ENCODE measurements at places on chromosomes 3 and 15.

DNA sequence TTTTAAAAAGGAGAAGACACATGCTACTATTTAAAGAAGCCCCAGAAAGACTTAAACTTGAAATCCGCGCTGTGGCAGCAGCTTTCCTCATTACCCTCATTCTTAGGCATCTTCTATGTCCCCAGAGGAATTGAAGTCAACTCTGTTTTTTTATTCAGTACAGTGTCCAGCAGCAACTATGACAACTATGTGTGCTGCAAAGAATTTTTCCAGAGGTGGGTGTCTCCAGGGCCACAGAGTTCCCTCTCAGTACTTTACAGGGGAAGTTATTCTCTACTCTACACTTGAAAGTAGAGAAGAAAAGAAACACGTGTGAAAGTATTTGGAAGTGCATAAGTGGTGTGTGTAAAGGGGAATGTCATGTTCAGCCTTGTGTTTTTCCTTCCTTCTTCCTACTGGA lies 32.0 kb downstream of the GATM start:
- no peak overlapping the region for H3K27ac ChIP-seq
- H3K36me3 ChIP-seq = no peaks in the 10 kb centered on the region
- H3K4me3 ChIP-seq = no peak overlapping the region

DNA sequence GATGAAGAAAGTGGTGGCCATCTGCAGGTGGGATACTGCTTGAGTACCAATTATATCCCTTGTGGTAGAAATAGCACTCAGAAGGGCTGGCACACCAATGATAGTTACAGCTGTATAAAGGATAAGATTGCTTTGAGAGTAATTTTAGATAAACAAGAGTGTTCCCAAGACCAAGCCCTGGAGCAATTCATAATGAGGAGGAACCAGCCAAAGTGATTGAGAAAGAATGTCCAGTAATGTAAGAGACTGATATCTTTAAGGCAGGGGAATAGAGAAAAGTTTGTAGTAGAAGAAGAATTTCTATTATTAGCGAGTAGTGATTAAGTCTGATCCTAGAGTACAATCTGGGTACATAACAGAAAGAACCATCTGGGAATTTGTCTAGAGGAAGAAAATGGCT lies 945.1 kb downstream of the OTOL1 start:
- no peak for DNase-seq
- H3K4me1 ChIP-seq = no peaks in the 10 kb centered on the region
- H3K27me3 ChIP-seq = no peaks in the 10 kb centered on the region

GRCh38 chr3:102614585-102614984 lies 179.8 kb downstream of the ZPLD1 start:
- no peak overlapping the region for H3K4me3 ChIP-seq
- H3K27ac ChIP-seq = no peak overlapping the region
- H3K36me3 ChIP-seq = no peaks in the 10 kb centered on the region
- no peaks in the 10 kb centered on the region for H3K4me1 ChIP-seq

DNA sequence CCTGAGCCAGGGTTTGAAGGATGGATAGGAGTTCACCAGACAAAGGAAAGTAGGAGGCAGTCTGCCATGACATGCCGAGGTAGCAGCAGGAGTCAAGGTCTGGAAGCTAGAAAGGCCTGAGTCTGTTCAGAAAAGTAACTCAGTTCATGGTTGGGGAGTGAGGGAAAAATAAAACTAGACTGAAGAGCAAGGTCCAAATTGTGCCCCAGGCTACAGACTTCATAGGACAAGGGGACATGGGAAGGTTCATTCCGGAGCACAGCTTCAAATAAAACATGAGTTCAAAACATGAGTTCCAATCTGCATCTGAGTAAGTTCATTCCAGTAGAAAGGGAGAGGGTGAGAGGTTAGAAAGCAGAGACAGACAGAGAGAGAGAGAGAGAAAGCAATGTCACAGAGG lies 39.7 kb downstream of the BFSP2 start:
- no peaks in the 10 kb centered on the region for H3K4me1 ChIP-seq
- H3K27me3 ChIP-seq = no peaks in the 10 kb centered on the region
- no peak for DNase-seq
- no peak overlapping the region for H3K4me3 ChIP-seq
- H3K36me3 ChIP-seq = no peaks in the 10 kb centered on the region
- no peak overlapping the region for H3K27ac ChIP-seq

DNA sequence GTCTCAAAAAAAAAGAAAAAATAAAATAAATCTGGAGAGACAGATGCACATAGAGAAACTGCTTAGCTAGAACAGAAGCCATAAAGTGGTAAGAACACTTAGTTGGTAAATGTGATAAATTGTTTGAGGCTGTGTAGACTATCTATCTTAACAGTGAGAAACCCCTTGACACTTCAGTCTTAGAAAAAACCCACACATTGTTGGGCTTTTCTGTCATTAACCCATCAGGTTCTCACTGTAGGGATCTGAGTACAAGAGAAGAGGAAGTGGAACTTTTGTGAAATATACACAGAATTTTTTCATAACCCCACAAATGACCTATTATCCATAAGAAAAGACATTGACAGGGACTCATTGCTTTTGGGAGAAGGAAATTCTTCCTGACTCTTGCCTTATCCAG lies 24.4 kb downstream of the TP63 start:
- no peaks in the 10 kb centered on the region for H3K36me3 ChIP-seq
- no peak overlapping the region for H3K4me3 ChIP-seq
- no peaks in the 10 kb centered on the region for H3K4me1 ChIP-seq
- H3K27ac ChIP-seq = no peak overlapping the region
- no peaks in the 10 kb centered on the region for H3K27me3 ChIP-seq

DNA sequence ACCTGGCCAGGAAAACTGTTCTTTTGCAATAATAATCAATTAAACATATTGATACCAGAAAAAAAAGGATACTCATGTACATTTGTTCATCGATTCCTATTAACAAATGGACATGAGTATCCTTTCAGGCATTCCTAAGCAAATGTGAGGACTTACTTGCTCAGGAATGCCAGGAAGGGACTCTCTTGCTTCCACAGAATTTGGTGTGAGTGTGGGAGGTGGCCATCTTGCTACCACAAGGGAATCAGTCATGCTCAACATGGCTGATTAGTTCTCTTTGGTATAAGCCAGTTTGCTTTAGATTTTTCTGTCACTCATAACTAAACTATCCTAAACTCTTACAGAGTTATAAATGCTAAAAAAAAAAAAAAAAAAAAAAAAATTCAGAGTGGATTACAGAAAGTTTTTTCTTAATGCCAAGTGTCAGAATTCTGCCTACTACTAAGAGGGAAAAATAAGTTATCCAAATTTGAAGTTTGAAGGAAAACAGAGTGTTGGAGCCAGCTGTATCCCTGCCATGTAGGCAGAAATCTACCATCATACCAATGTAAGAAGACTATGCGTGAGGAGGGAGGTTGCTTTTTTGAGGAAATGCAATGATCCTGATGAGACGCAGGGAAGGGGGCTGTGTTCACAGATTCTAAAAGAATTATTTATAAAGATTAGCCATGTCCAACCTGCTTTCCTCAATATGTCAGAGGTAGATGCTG lies 98.7 kb downstream of the PLD1 start:
- no peak for DNase-seq
- no peaks in the 10 kb centered on the region for H3K36me3 ChIP-seq
- no peak overlapping the region for H3K27ac ChIP-seq
- H3K4me3 ChIP-seq = no peak overlapping the region
- no peaks in the 10 kb centered on the region for H3K4me1 ChIP-seq

DNA sequence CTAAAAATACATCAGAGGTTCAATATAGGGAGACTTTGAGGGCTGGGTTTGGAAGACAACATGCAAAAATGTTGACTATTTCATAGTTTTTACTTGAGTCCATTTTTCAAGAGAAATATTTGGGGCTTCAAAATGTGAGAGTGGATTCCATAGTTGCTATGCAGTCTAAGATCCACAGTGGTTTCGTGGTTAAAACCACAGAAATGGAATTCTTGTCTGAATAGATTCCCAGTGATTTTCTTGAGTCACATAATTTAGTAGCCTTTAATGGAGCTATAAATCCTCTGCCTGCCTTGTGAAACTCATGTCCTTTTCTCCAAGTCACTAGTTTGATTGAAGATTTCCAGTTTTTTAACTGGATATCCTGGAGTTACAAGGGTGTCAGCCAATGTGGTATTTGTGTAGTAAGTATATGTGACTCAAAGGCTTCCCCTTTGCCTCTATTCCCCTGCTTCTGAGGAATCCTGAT lies 94.7 kb upstream of the RBMS3 start:
- DNase-seq = no peak
- H3K4me3 ChIP-seq = no peak overlapping the region
- H3K27me3 ChIP-seq = no peaks in the 10 kb centered on the region
- H3K36me3 ChIP-seq = no peaks in the 10 kb centered on the region
- no peaks in the 10 kb centered on the region for H3K4me1 ChIP-seq

- no peaks in the 10 kb centered on the region for H3K36me3 ChIP-seq
- no peak overlapping the region for H3K27ac ChIP-seq
- H3K27me3 ChIP-seq = no peaks in the 10 kb centered on the region
- DNase-seq = no peak
Observed at GRCh38 chr15:99763827-99764226, 30.6 kb upstream of the LYSMD4 start.

DNA sequence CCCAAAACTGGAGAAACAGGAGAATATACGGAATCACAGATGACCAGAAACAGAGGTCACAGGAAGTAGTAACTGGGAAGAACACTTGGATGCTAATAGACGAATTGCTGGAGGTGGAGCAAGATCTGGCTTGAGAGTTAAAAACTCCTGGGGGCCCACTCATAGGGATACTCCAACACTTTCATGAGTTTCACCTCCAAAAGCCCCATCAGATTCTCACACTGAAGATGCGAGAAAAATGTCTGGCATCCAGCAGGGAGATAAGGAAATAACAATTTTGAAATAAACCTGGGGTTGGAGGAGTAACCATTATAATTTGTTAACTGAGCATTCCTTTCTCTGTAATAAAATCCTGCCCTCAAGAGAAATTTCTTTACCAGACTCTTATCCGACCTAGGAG lies 154.0 kb downstream of the ANXA2 start:
- no peaks in the 10 kb centered on the region for H3K4me1 ChIP-seq
- H3K4me3 ChIP-seq = no peak overlapping the region

- no peak for DNase-seq
- H3K4me1 ChIP-seq = no peaks in the 10 kb centered on the region
- no peak overlapping the region for H3K27ac ChIP-seq
- H3K4me3 ChIP-seq = no peak overlapping the region
- H3K27me3 ChIP-seq = no peaks in the 10 kb centered on the region
- no peaks in the 10 kb centered on the region for H3K36me3 ChIP-seq
Observed at GRCh38 chr3:124669470-124669869, 60.8 kb upstream of the UMPS start.
